ENCODE measurements at places on chromosomes 4 and X.

- DNase-seq = no peak
These were observed 913.1 kb upstream of the GRIA3 start for GRCh38 chrX:122270809-122271494.

DNA sequence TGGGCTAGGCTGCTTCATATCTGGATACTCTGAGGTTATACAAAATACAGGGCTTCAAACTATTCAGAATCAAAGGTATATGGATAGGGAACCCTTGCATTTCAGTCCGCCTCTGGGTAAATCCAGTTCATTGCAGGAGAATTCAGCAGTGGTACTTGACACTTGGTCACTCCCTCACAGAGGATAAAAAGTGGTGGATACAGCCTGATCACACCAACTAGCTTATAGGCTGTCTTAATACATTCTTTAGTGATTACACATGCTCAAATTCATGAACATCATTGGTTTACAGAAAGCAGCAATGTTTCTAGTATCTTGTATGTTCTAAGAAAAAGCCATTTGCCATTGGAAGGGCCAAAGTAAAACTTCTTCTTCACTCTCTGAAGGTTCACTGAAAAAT is 104.8 kb upstream of the PDE5A start:
- no peak for DNase-seq

GRCh38 chrX:150199803-150200202 is 163.3 kb upstream of the MAMLD1 start:
- no peak for DNase-seq

DNA sequence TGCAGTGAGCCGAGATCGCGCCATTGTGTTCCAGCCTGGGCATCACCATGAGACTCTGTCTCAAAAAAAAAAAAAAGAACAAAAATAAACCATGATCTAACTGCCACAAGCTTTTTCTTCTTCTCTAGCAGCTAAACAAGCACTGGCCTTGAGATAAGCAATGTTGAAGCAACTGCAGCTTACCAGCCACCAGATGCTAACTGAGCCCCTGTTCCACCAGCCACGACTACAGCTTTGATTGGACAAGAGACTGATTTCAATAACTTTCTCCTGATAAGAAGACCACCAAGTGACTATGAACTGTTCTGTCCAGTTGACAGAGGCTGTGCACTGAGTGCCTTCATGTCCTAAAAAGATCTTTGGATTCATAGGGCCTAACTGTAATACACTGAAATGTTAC is 58.5 kb downstream of the DCTD start:
- no peak for DNase-seq

GRCh38 chr4:180840142-180840541 is 1403.1 kb upstream of the TENM3 start:
- no peak for DNase-seq

- no peak for DNase-seq
These were observed 245.3 kb upstream of the JADE1 start for GRCh38 chr4:128564081-128564630.

DNA sequence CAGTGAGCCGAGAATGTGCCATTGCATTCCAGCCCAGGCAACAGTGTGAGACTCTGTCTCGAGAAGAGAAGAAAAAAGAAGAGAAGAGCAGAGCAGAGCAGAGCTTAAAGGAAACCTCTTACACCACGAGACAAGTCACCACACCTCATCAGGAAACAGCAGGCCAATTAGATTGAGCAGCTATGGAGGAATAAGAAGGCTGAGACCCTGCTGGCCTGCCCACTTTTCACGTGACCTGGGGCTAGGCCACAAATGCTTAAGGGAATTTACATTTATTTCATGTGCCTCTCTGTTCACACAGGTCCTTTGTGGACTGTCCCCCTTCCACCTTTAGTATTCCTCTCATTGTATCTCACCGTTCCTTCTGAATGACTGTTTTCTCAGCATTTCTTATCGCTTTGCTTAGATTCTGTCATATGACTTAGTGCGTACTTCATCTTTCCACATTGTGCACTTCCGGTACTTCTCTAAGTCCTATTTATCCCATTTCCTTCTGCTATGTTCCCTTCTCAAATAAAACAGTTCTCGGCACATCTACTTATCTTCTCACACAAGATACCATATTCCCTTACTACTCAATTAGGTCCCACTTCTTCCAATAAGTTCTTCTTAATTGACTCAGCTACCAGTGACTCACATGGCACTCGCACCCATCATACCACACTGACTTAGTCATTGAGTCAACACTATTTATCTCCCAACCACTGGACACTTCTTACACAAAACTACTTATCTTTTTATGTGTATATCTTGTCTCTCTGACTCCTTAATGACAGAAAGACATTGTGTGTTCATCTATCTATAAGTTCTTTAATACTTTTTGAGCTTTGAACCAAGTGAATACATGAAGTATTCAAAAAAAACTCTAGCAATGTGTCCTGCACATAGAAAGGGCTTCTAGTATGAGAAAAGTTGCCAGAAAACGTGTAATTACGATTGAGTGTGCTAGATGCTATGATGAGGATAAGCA is 11.0 kb downstream of the CUL4B start:
- DNase-seq = peak; percentile 78

DNA sequence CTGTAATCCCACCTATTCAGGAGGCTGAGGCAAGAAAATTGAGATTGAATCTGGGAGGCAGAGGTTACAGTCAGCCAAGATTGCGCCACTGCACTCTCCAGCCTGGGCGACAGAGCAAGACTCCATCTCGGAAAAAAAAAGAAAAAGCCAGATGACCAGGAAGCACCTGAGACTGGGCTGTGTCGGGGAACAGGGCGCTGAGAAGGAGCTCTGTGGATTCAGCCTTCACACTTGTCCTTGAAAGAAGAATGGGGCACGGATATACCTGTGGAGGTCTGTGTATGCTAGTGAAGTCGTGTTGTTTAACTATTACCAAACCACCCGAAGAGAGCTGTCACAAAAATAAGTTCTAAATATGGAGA is 39.3 kb upstream of the TADA2B start:
- no peak for DNase-seq

GRCh38 chr4:5750946-5751665 is 40.1 kb downstream of the EVC start:
- no peak for DNase-seq

- DNase-seq = no peak
These were observed 302.0 kb downstream of the RAB28 start for GRCh38 chr4:13182133-13182532.

GRCh38 chrX:40987413-40987812 is 97.8 kb upstream of the USP9X start:
- DNase-seq = no peak

GRCh38 chrX:102958794-102959193 is 21.7 kb downstream of the RAB40AL start:
- DNase-seq = no peak

DNA sequence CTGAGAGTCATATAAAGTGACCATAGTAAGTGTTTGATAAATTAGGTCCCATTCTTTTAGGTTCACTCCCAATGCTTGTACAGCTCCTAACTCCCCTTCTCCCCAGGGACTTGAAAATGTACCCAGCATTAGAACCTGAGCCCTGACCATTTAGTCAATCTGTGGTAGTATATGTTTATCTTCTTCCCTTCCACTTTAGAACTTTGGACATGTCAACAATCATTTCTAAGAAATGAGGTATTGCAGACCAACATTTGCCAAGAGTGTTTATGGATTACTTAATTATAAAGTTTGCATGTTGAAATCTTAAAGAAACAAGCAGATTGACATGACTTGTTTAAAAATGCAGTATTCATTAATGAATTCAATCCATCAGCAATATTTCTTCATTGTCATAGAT is 26.0 kb downstream of the AFM start:
- DNase-seq = no peak

- DNase-seq = no peak
These were observed 135.8 kb upstream of the DGKK start for GRCh38 chrX:50606300-50606950.

GRCh38 chr4:136803433-136803832 is 728.9 kb downstream of the PCDH18 start:
- no peak for DNase-seq

DNA sequence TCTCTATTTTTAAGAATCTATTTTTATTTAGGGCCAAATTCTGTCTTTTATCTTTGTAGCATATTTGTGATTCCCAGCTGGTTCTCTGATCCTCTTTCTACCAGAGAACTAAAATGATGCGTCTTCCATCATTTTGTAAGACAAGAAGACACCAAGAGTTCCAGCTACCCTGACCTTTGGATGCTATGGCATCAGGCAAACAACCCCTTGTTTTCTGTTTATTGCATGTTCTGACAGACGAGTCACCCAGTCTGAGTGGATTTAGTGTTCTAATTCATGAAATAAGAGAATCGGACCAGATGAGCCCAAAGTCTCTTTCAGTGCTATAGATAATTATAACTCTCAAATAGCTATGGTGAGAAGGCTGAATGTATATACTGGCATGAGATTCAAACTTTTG is 69.7 kb downstream of the ZFYVE28 start:
- DNase-seq = no peak

- no peak for DNase-seq
These were observed at the start of gene PJA1 for GRCh38 chrX:69165087-69165651. Gene PJA1, minus strand, starts transcription at chrX:69165453. Its CDS starts 2,380 bp downstream, at chrX:69163073.

- DNase-seq = peak; percentile 10
These were observed 126.5 kb downstream of the QDPR start for GRCh38 chr4:17385403-17385802.

GRCh38 chr4:3644849-3645627 is 112.8 kb upstream of the LRPAP1 start:
- no peak for DNase-seq

DNA sequence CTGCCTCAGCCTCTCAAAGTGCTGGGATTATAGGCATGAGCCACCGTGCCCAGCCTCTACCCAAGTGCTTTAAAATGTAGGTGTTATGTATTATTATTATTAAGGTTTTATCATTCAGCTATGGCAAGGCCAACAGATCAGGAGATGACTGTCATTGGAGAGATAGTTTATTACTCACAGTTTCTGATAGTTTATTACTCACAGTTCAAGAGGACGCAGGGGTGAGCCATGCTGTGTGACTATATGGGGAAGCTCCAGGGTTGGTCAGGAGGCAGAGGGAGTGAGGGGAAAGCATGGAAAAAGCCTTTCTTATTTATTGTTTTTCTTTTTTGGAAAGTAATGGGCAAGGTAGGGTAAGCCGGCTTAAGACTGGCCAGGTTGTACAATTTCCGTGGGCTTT is 25.4 kb upstream of the ARSD start:
- no peak for DNase-seq

- no peak for DNase-seq
These were observed 25.2 kb upstream of the ANAPC4 start for GRCh38 chr4:25351777-25352416.

GRCh38 chrX:8405631-8406030 is 59.0 kb upstream of the VCX3B start:
- no peak for DNase-seq

DNA sequence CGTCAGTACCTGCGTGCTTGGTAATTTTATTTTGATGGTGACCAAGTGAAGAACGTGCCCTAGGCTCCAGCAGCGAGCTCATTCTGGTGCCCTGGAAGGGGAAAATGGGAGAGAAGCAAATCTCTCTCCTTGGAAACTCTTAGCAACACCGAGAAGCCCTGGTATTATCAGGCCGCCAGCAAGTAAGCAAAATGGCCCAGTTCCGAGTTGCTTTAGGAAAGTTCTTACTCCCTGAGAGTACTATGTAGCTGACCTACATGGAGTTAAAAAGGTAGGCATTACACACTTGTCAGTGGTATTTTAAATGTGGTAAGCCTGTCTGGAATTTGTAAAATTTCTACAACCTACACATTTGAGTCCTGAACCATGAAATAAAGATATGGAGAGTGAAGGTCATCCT is 146.4 kb downstream of the CPEB2 start:
- no peak for DNase-seq

GRCh38 chr4:18529482-18529881 is 507.9 kb upstream of the LCORL start:
- DNase-seq = no peak

DNA sequence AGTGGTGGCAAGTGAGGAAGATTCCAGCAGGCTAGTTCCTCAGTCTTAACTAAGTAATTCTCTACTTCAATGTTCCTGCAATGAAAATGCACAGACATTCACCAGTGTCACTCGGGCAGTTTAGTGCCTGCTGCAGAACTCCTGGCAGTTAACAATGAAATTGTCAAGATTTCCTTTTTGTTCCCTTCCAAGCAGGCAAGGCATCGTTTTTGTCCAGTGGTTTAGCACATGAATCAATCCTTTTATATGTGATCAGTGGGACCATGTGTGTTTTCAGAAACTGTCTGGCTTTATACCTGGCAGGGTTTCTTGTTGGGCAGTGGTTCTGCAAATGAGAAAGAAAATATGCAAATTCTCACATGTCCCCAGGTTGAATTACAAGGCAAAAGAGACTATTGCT is 122.2 kb downstream of the GBA3 start:
- no peak for DNase-seq

- no peak for DNase-seq
These were observed 97.7 kb upstream of the CASK start for GRCh38 chrX:42021058-42021457.

DNA sequence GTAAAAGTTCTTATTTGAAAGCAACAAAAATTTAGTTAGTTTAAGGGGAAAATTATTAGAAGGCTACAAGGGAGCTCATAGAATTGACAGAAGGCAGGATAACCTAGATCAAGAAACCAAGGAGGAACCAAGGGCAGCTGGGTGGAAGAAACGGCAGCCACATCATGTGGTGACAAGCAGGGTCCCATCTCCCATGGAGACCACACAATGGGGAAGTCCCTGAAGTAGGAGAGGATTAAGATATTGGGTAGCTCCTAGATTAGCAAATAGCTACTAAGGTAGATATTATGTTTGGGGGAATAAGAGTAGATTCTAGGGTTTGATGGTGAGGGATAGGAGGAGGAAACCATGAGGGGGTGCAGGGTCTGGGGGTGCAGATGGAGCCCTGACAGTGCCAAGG is 48.0 kb upstream of the TMEM154 start:
- DNase-seq = no peak

DNA sequence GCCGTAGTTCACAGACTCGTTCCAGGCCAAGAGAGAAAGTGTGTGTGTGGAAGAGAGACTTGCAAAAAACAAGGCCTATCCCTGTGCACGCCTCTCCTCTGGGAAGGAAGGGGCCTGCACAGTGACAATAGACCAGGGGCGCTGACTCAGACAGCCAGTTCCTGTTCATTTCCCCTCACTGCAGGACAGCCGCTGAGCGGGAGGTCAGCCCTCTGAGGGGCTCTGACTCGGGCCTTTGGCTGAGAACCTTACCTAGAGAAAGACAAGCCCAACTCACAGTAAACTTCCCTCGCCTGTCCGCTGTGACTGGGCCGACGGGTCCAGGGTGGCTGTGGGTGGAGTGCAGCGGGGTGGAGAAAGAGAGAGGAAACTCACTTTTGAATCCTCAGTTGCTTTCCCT is 52.1 kb downstream of the RTL5 start:
- no peak for DNase-seq

DNA sequence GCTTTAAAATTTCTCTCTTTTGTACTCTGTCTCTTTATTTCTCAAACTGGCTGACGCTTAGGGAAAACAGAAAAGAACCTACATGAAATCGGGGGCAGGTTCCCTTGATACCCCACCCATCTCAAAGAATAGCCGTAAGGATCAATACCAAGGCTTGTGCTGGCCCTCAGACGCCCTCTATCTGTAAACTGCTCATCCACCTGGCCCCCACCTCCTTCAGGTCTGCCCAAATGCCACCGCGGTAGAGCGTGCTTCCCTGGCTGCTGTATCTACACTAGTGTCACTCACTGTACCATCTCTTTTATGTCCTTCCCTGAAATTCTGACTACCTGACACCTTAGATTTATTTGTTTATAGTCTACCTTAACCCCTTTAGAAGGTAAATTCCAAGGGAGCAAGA is 62.8 kb downstream of the SMIM20 start:
- DNase-seq = no peak

Measured in non-pigmented ciliary epithelial cell (primary cell).